Stimulated activated CD4-positive, alpha-beta T cell treated with anti-CD3 and anti-CD28 coated beads, TNF-alpha, amount 100 ng/mL, for 1 hour (primary cell): ENCODE measurements at places on chromosomes 7 and 10.

GRCh38 chr7:118132764-118133163 lies 51.2 kb upstream of the LSM8 start:
- no peak for DNase-seq

DNA sequence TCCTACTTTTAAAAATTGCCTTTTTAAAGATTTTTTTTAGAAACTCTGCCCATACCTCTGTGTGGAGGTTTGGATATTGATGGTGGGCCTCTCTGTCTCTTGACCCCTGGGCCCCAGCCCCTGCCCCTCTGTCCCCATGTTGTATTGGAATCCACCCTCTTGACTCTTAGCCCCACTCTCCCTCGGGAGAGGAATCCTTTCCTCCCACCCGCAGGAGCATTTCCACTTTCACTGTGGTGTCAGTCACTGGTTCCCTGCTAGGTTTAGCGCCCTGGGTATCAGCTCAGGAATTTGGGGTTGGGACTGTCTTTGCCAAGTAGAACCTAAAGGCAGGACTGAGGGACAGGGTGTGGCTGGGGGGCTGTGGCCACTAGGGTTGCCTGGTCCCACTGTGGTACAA lies 10.1 kb downstream of the PFKFB3 start:
- no peak for DNase-seq

GRCh38 chr7:126493801-126494200 lies 758.9 kb downstream of the GRM8 start:
- DNase-seq, result no peak

DNA sequence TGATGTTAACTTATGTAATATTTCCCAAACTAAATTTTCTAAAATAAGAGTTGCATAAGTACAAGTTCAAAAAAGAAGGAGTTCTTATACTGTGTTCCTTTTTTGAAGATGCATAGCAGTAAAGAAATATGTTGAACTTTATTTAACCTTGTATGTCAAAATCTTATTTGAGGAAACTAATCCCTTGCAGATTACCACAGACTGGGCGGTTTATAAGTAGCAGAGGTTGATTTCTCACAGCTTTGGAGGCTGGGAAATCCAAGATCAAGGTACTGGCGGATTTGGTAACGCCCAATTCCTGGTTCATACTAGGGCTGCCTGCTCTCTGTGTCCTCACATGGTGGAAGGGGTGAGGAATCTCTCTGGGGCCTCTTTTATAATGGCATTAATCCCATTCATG lies 68.5 kb downstream of the GNAT3 start:
- DNase-seq, result no peak

DNA sequence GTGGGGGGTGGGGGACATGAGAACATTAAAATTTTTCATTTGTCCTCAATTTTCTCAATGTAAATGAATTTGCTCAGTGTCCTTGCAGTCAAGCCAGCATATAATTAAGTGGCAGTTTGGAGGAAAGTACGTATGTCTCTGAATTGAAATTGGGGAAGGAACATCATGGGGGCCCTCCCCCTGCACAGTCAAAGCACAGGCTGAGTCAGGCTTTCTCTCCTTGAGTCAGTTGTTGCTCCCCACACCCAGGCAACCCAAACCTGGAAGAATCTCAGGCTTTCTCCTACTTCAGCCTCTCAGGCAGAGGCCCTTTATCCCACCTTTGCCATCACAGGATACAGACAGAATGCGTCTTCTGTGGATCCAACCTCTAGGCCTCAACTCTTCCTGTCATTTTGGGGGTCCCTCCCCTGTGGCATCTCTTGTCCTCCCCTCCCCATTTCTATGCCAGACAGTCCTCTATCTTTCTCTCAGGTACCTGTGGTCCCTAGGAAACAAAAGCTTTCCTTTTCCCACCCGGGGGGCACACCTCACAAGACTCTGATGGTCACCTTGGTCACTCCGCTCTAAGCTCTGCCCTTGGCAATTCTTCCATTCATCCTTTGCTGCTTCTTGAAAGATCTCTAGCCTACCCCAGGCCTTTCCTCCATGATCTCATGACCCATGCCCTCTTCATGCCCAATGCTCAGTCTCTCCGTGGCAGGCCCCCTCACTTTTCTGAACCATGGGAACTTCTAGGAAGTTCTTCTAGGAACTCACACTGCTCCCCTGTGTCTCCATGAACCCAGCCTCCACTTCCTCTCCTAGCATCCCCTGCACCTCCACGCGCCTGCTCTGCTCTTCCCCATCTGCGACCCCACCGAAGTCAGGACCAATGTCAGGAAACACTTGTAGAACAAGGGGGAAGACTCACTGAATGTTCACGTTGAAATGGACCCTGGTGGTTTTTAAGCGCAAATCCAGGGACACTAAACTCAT lies 40.4 kb downstream of the CREB3L2 start:
- no peak for DNase-seq

GRCh38 chr10:123413353-123413752 lies 252.8 kb upstream of the GPR26 start:
- DNase-seq, result no peak

GRCh38 chr7:12475362-12476063 lies 71.8 kb upstream of the VWDE start:
- no peak for DNase-seq

DNA sequence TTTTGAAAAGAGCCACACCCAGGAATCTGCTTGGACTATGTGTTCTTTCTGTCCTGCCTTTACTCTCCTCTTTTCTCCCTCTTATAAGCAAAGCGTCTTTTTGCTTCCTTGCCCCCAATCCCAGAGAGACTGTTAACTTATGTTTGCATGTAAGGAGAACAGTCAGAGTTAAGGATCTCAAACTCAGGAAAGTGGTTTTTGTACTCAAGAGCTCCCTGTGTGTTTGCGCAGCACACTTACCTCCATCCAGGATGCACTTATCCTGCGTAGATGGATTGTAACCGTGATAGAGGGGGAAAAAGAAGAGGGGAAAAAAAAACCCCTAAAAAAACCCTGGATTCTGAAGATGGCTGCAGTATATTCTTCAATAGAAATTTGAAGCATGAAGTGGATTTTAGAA lies 228.9 kb downstream of the AUTS2 start:
- DNase-seq, result no peak

GRCh38 chr7:93958216-93958615 lies 36.7 kb downstream of the GNG11 start:
- no peak for DNase-seq

DNA sequence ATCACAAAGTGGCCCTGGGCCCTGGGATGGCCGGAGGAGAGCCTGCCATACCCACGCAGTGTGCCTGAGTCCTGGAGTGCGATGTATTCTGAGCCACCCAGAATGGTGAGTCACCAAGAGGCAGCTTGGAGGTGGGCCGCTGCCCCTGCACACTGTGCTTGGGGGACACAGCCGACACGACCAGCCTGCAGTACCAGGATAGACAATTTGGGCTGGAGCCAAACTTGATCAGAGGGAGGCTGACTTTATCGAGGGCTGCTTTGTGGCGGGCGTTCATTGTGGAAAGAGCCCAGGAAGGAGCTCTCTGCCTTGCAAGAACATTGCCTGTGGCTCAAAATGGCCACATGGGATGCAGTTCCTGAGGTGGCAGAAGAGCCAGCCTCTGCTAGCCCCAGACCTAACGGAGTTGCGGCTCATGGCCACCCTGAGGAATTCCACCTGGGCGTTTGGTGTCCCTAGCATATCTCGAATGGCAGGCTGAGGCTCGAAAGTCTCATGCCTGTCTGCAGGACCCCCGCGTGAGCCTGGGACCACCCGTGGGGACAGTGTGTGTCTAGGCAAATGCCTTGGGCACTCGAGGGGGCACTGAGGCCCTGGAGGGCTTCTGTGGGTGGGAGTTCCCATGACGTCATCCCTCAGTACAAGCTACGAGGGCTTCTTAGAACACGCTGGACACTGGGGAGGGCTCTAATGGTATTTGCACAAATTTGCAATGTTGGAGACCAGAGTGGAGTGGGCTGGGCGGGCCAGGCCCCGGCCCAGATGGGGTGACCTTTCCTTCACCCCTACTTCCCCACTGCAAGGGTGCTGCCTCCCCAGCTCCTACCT lies 79.7 kb downstream of the LHPP start:
- DNase-seq, result no peak

- DNase-seq, result no peak
These were observed 36.6 kb upstream of the PLPP4 start for GRCh38 chr10:120420421-120420820.

DNA sequence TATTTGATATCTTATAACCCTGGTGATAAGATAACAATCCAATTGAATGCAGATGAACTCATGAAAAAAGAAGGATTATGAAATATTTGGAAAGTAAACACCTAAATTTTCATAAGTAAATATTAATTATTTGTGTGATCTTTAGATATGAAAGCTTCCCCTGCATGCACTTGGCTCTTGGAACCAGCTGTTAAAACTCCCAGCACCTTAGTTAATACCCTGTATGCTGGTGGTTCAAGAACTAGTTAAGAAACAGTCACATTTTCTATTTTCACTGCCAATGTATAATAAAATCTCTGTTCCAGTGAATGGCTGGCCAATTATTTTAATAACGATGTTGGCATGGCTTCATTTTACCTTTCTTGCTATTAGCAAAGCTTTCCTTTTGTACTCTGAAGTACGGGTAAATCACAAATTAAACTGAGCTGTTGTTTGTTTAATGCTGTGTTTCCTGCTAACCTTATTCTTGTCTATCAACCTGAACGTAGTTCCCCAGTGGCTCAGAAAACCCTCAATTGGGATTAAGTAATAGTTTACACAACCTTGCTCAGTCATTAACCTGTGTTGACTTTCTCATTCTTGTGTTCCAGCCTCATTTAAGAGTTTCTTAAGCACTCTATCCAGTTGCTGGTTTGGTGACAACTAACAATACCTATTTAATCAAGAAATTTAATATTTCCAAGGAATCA lies 38.9 kb downstream of the MET start:
- DNase-seq, result no peak

- DNase-seq, result no peak
These were observed 3.7 kb downstream of the OGA start for GRCh38 chr10:101814466-101815071.

- no peak for DNase-seq
These were observed 937 bp downstream of the STEAP1 start for GRCh38 chr7:90155206-90155605.

GRCh38 chr7:80790877-80791276 lies 128.0 kb downstream of the SEMA3C start:
- no peak for DNase-seq

GRCh38 chr7:148865283-148865682 lies 18.8 kb downstream of the EZH2 start:
- DNase-seq, result no peak

- DNase-seq, result no peak
These were observed 110.4 kb downstream of the PON1 start for GRCh38 chr7:95213809-95214492.

- no peak for DNase-seq
These were observed 494.3 kb downstream of the GALNT17 start for GRCh38 chr7:71626206-71626605.

GRCh38 chr10:34029455-34029854 lies 695.0 kb upstream of the NRP1 start:
- DNase-seq, result no peak
